ENCODE measurements at places on chromosomes 12 and 14. TPM values are rescaled to one million over a fixed set of nuclear protein-coding genes. Genes with fewer than 3 reads are reported as not detected.

GRCh38 chr12:90396556-90396955 lies 558.4 kb downstream of the CCER1 start:
- no peaks in the 10 kb centered on the region for H3K27me3 ChIP-seq
- no peaks in the 10 kb centered on the region for H3K4me1 ChIP-seq

- H3K36me3 ChIP-seq = no peaks in the 10 kb centered on the region
- no peak overlapping the region for H3K27ac ChIP-seq
- no peaks in the 10 kb centered on the region for H3K4me1 ChIP-seq
- H3K4me3 ChIP-seq = no peak overlapping the region
- peak; percentile 28 for DNase-seq
Measured at GRCh38 chr12:45439039-45439438, 223.1 kb downstream of the ANO6 start.

DNA sequence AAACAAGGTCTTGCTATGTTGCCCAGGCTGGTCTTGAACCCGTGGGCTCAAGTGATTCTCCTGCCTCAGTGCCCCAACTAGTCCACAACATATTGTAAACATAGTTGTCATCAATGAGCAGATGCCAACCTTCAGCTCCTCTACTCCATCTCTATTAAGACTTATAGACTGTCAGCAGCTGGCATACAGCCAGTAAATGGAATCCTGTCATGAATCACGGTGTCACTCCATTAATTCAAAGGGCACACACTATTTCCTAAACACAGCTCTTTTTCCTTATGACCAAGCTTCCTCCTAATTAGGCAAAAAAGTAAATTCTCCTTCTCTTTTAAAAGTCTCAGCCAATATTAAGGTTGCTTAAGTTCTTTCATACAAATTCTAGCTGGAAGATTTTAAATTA lies 111.2 kb downstream of the ITPR2 start:
- no peaks in the 10 kb centered on the region for H3K27me3 ChIP-seq
- DNase-seq = no peak
- no peaks in the 10 kb centered on the region for H3K36me3 ChIP-seq
- peaks cover 4% of the 10 kb centered on the region for H3K4me1 ChIP-seq

DNA sequence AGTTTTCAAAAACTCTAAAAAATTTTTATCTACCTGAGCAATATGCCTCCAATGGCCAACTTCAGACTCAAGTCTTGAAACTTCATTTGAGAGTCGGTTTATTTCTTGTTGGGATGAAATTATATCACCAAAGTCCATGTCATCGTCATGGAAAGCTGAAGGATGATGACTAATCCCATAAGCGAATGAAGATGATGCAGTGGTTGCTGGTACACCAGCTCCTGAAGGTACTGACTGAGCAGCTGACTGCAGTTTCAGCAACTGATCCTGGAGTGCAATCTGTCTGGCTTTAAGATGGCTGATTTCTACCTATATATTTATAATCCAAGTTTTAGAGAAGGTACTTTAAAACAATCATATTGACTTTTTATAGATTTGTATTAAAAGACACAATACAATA lies 18.3 kb downstream of the TRIP11 start:
- H3K27ac ChIP-seq = no peak overlapping the region
- H3K36me3 ChIP-seq = peaks cover 19% of the 10 kb centered on the region
- H3K4me3 ChIP-seq = no peak overlapping the region
- H3K4me1 ChIP-seq = peaks cover 5% of the 10 kb centered on the region

DNA sequence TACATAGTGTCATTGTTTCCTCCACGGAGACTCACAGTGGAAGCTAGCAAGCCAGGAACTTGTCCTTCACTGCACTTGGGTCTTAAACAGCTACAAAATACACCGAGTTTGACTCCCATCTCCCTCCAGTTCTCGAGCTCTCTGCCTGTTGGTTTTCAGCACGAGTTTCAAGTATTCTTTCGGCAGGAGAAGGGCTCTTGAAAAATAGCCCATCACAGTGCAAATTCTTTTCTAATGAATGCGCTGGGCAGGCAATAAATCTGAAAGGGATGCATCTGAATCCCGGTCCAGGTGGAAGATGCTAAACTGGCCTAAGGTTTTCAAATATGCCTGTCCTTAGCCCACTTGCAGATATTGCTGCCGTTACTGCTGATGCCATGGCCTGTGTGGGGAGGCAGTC lies 173.9 kb downstream of the CACNA1C start:
- no peak for DNase-seq
- H3K4me1 ChIP-seq = peaks cover 10% of the 10 kb centered on the region
- H3K27ac ChIP-seq = no peak overlapping the region
- H3K36me3 ChIP-seq = no peaks in the 10 kb centered on the region
- no peak overlapping the region for H3K4me3 ChIP-seq

DNA sequence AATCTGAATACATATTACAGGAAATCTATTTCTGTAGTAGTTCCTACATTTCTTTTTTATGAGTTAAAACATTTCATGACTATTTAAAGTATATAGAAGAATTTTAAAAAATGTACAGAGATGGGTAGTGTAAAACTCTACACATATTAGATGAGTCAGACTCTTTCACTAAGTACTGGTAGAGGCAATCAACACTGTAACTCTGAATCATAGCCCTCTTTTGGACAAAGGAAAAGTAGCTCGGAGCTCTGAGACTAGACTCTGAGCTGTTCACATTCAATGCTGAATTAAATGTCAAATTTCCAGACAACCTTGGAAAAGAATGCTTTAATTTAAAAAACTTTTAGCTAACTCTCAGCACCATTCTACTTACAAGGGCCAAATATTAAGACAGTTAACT lies 3.4 kb downstream of the PTCSC3 start:
- H3K27me3 ChIP-seq = peaks cover 2% of the 10 kb centered on the region
- no peaks in the 10 kb centered on the region for H3K4me1 ChIP-seq
- no peaks in the 10 kb centered on the region for H3K36me3 ChIP-seq
- DNase-seq = no peak

DNA sequence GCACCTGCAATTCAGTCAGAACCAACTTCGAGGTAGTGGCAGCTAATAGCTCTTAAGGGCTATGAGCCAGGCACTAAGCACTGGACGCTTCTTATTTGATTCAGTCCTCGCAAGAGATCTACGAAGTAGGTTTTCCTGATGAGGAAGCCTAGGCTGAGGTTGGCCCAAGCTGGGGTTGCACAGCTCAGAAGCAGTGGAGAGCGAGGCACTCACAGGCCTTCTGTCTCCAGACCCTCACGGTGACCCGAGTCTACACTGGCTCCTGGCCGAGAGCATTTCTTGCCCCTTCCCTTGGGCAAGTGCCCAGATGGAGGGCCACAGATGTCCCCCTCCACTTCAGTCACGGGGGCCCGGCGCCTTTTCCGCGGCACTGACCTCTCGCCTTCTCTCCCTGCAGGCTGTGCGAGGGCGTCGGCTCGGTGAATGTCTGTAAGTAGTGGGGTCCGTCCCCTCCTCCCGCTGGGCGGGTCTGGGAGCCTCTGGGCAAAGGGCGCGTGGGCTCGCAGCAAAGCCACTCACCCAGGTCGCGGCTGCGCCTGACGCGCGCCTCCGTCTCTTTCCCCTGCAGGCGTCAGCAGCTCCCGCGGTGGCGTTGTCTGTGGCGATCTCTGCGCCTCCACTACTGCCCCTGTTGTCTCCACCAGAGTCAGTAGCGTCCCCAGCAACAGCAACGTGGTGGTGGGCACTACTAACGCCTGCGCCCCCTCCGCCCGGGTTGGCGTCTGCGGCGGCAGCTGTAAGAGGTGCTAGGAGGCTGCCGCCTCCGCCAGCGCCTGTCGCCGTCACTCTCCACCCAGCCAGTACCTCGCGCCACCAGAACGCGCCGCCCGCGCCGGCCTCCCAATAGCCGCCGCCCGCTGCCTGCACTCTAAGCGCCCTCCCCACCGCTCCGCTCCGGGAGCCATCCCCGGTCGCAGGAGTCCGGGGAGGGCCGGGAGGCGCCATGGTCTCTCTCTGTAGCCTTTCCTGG lies 13.1 kb downstream of the KRT83 start:
- no peaks in the 10 kb centered on the region for H3K36me3 ChIP-seq
- DNase-seq = peak; percentile 11
- H3K27me3 ChIP-seq = peaks cover 53% of the 10 kb centered on the region
- H3K4me1 ChIP-seq = peaks cover 2% of the 10 kb centered on the region
- peak overlapping the region; percentile 54 for H3K4me3 ChIP-seq

DNA sequence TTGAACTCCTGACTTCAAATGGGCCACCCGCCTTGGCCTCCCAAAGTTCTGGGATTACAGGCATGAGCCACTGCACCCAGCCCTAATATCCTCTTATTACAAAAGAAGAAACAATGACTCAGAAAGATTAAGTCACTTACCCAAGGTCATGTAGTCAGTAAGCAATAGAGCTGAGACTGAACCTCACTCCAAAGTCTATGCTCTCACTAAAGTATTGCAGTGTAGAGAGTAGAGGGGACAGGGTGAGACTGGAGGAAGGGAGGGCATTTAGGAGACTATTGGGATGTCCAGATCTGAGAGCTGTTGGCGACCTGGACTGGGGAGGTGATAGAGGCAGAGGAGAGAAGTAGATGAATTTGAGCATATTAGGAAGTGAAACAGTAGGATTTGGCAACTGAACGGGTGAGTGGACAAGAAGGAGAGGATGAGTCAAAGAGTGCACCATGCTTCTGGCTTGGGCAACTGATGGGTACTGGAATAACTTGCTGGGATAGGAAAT lies 11.8 kb downstream of the P2RX7 start:
- H3K36me3 ChIP-seq = no peaks in the 10 kb centered on the region
- H3K4me3 ChIP-seq = no peak overlapping the region
- H3K4me1 ChIP-seq = no peaks in the 10 kb centered on the region
- no peaks in the 10 kb centered on the region for H3K27me3 ChIP-seq

GRCh38 chr12:69252033-69252432 lies 12.7 kb downstream of the CPSF6 start:
- no peak overlapping the region for H3K4me3 ChIP-seq
- H3K4me1 ChIP-seq = peaks cover 2% of the 10 kb centered on the region
- no peaks in the 10 kb centered on the region for H3K27me3 ChIP-seq
- no peak for DNase-seq

- H3K27me3 ChIP-seq = no peaks in the 10 kb centered on the region
- H3K4me1 ChIP-seq = no peaks in the 10 kb centered on the region
- no peak overlapping the region for H3K4me3 ChIP-seq
- H3K27ac ChIP-seq = no peak overlapping the region
- H3K36me3 ChIP-seq = no peaks in the 10 kb centered on the region
Measured at GRCh38 chr12:129675947-129676346, 227.9 kb downstream of the TMEM132D start.

DNA sequence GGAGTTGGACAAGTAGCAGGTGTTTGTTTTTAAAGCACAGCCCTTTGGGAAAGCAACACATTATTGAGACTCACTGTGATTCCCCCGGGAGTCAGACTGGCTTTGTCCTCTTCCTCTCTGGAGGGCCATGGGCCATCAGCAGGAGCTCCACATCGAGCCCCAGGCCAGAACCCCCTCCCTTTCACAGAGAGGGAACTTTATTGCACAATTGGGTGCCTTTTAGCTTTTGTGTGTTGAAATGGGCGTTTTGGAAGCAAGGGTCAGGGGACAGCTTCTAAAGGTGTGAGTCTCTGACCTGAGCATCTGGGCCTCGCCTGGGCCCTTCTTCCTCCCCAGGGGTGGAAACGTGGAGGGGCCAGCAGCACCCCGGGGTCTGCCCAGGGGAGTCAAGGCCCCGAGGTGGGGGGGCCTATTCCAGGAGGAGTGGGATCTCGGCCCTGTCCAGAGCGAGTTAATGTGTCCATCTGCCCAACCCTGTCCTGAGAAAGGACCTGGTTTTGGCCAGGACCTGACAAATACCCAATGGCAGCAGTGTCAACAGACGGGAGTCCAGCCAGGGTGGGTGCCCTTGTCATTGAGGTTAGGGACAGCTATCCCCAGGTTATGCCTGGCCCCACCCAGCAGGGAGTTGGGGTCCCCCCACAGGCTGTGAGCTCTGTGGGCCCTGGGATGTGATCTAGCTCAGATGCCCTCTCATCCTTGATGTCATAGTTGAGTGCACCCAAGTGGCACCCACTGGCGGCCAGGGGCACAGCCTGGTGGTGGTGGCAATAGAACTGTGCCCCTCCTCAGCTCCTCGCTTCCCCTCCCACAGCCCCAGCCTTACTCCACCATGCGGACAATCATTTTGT lies 37.1 kb downstream of the SLC8B1 start:
- H3K27me3 ChIP-seq = no peaks in the 10 kb centered on the region
- peaks cover 11% of the 10 kb centered on the region for H3K4me1 ChIP-seq
- DNase-seq = no peak

GRCh38 chr12:109944561-109945359 lies 44.7 kb downstream of the TCHP start:
- peak; percentile 82 for DNase-seq
- H3K36me3 ChIP-seq = peaks cover 12% of the 10 kb centered on the region
- no peak overlapping the region for H3K4me3 ChIP-seq
- H3K27ac ChIP-seq = peak overlapping the region; percentile 68
- no peaks in the 10 kb centered on the region for H3K27me3 ChIP-seq

- peaks cover 23% of the 10 kb centered on the region for H3K36me3 ChIP-seq
- H3K27ac ChIP-seq = no peak overlapping the region
- no peak overlapping the region for H3K4me3 ChIP-seq
- peaks cover 16% of the 10 kb centered on the region for H3K4me1 ChIP-seq
- DNase-seq = peak; percentile 95
- H3K27me3 ChIP-seq = no peaks in the 10 kb centered on the region
Measured at GRCh38 chr12:111643427-111643826, 42.3 kb downstream of the BRAP start.

DNA sequence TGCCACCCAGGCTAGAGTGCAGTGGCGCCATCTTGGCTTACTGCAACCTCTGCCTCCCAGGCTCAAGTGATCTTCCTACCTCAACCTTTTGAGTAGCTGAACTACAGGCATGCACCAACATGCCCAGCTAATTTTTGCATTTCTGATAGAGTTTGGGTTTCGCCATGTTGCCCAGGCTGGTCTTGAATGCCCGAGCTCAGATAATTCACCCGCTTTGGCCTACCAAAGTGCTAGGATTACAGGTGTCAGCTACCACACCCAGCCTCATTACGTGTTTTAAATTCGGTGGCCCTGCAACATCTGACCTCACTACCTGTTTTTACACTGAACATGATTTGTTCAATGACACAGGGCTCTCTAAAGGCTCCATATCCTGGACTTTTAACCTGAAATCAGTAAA lies 22.9 kb upstream of the RDH16 start:
- H3K4me3 ChIP-seq = no peak overlapping the region
- no peaks in the 10 kb centered on the region for H3K4me1 ChIP-seq
- H3K27me3 ChIP-seq = peaks cover 6% of the 10 kb centered on the region

GRCh38 chr14:72169521-72169920 lies 237.3 kb downstream of the RGS6 start:
- H3K4me3 ChIP-seq = no peak overlapping the region
- no peaks in the 10 kb centered on the region for H3K4me1 ChIP-seq
- no peaks in the 10 kb centered on the region for H3K36me3 ChIP-seq

GRCh38 chr14:73312687-73313086 lies 75.4 kb downstream of the PAPLN start:
- H3K36me3 ChIP-seq = no peaks in the 10 kb centered on the region
- DNase-seq = no peak
- no peak overlapping the region for H3K27ac ChIP-seq
- no peaks in the 10 kb centered on the region for H3K27me3 ChIP-seq

The NEUROD4 gene
- not detected for polyA plus RNA-seq

The AMDHD1 gene
- polyA plus RNA-seq = not detected

The PRH1 gene
- polyA plus RNA-seq = 2.3 TPM

The PLEK2 gene
- polyA plus RNA-seq = 1.5 TPM

The IL22 gene
- not detected for polyA plus RNA-seq

The LMO3 gene
- polyA plus RNA-seq = 0.49 TPM

The SIRT4 gene
- polyA plus RNA-seq = 0.56 TPM

The AQP2 gene
- not detected for polyA plus RNA-seq

Measured in IMR-90 (cell line).